ENCODE measurements at places on chromosomes 7 and 10. TPM values are rescaled to one million over a fixed set of nuclear protein-coding genes. Genes with fewer than 3 reads are reported as not detected.

DNA sequence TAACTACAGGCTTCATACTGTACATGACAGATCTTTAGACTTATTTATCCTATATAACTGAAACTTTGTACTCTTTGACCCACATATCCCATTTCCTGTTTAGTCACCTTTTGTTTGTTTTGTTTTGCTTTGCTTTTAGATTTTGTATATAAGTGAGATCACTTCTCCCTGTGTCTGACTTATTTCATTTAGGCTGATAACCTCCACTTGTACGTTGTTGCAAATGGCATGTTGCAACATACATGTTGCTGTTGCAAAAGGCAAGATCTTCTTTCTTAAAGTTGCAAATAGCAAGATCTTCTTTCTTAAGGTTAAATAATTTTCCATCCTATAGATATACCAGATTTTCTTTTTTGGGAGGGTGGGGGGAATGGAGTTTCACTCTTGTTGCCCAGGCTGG is 341.5 kb downstream of the OTUD1 start:
- DNase-seq, result no peak

- DNase-seq, result no peak
Measured at GRCh38 chr7:20799566-20800366, 13.1 kb upstream of the SP8 start.

- no peak for DNase-seq
Measured at GRCh38 chr7:43135129-43135528, 22.7 kb downstream of the HECW1 start.

GRCh38 chr7:74240482-74240881 is 13.7 kb downstream of the RFC2 start:
- DNase-seq, result no peak

Gene STOX1
- polyA plus RNA-seq, result 2.3 TPM

DNA sequence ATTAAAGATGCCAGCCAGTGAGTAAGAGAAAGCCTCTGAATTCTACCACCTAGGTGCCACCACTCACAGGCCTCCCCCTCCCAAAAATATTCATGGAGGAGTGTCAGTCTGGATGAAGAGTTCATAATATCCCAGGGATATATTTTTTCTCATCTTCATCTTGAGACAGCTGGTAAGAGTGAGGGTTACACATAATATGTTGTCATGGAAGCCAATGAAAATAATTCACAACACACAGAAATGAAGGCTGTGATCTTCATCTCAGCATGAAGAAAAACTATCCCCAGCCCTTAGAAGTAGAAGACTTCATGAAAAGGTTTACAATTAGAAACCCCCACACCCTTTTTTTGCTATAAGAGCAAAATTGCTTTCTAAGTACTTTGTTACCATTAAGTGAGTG is 175.6 kb downstream of the DNAH11 start:
- DNase-seq, result no peak

Data from hindlimb muscle (tissue), 1 donor.